Stimulated activated CD4-positive, alpha-beta T cell treated with anti-CD3 and anti-CD28 coated beads, Interleukin-12 subunit alpha, Interleukin-12 subunit beta, amount 100 ng/mL, for 4 hours (primary cell): ENCODE measurements at places on chromosomes 11 and 22.
A peak's percentile ranks its signal among the peaks of the same experiment; 100 is the strongest.

- no peak for DNase-seq
Measured at GRCh38 chr11:3217818-3218482, 663 bp downstream of the MRGPRG start.

GRCh38 chr22:45067731-45068130 lies 57.9 kb upstream of the PHF21B start:
- DNase-seq, result no peak

DNA sequence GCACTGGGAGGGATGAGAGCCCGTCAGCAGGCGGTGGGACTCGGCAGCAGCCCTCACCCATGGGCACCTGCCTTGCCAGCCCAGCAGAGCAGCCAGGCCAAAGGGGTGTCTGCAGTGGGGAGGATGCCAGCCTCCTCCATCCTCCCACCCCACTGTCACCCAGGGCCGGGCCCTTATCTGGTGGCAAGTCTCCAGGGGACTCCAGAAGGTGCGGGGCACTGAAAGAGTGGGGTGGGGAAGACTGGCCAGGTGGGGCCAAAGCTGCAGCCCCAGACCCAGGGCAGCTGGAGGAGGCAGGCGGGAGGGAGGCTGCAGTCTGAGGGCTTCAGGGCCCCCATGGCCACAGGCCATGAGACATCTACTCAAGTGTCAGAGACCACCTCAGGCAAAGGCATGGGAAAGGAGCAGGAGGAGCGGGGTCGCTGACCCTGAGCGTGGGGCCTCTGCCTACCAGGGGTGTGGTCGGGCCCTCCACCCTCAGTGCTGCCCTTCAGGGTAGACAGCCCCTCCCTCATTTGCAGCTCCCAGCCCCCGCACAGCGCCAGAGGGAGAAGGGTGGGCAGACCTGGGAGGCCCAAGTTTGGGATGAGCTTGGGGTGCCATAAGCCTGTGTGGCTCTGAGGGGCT lies 3.5 kb downstream of the DGCR6L start:
- no peak for DNase-seq

DNA sequence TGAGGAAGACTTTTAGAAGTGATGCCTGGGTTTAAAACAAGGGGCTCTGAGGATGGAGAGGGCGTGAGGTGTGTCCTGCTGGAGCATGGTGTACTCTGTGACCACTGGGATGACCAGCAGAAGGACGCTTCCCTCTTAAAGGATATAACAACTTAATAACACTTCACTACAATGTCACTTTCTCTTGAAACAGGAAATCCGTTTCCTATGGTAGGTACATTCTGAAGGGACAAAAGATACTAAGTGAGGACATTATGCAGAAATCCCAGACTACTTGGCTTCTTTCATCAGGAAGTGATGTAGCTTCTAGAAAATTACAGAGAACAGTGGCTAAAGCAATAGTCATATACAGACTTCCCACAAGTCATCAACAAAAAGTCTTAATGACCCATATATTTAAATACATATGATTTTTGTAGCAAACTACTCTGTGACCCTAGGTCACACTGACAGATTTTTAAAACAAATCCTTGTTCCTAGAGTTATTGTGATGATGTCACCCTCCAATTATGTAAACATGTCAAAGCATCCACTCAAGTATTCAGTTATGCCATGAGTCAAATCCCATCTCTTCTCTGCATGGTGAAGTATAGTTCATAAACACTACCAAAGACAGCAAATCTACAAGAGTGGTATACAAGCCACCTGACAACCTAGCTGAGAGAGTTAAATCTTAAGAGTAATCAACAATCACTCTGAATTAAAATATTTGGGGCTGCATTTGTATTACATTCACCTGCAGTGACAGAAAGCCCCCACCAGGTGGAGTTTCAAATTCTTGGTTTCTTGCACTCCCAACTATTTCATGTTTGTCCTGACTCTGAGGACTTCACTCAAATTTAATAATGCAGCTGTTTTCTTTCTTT lies 32.8 kb downstream of the PITPNB start:
- DNase-seq, result peak; percentile 28

DNA sequence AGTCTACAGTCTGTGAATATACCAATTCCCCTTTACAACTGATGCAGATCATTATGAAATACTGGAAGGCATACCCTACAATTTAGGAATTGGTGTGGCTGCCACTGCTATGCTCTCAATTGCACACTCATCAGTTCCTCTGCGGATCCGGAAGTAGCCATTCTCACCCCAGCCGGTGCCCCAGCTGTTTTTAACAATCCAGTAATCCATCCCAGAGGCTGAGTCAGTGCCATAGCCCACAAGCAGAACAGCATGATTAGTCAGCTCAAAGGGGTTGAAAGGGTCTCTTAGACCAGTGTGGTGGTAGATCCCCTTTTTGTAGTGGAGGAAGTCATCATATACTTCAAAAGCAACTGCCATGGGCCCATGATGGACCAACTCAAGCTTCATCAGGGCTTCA lies 43.6 kb downstream of the CTSC start:
- DNase-seq, result no peak

- DNase-seq, result no peak
Measured at GRCh38 chr22:37126383-37126782, 16.9 kb upstream of the TMPRSS6 start.

DNA sequence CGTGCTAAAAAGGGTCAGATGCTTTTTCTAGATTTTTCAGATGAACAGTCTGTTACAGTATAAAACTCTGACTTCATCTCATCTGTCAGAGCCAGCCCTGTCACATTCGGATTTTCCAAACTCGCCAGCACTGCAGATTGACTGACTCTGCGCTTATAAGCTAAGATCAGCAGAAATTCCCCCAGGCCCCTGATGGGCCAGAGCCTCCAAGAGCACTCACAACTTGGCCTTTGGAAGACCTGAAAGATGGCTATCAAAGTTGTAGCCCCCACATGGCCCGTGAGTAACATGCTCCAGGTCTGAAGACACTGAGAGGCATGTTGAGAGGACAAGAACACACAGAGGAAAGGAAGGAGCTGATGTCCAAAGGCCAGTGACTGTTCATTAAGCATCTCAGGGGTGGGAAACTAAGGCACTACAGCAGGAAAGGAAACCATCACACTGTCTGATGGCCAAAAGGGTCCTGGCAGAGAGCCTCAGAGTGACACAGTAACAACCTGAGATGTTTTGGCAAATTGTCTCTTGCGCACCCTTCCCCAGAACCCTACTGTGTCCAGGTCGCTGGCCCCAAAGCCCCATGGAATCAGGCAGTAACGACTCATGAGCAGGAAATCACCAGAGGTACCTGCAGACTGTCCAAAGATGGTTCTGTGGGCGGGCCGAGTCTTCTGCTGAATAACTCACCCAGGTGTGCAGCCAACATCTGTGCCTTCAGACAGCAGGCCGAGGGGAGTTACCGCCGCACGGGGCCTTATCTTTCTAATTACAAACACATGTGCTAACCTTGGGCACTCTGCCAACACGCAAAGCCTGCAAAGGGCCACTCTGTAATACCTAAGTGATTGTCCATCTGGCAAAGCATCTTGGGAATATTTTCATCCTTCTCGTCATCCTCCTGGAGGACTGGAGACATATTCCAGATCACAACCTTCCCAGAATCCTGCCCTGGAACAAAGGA lies 23.6 kb downstream of the HIRA start:
- DNase-seq, result no peak

- DNase-seq, result no peak
Measured at GRCh38 chr11:29163231-29163630, 853.6 kb downstream of the KCNA4 start.

DNA sequence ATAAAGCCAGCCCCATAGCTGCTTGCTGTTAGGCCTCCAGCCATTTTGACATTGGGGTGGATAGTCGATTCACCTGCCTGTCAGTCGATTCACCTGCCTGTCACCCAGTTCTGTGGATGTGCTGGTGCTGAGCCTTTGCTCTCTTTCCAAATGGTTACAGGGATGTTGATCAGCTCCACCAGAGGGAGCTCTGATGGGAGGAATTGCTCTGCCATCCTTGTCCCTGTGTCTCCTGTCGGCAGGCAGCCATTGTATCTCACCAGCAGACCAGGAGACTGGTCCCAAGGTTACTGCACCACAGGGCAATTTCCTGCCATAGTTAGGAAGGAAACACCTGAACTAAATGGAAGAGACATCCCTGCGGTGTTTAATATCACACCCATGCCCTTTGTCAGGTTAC lies 6.1 kb downstream of the MPEG1 start:
- no peak for DNase-seq

DNA sequence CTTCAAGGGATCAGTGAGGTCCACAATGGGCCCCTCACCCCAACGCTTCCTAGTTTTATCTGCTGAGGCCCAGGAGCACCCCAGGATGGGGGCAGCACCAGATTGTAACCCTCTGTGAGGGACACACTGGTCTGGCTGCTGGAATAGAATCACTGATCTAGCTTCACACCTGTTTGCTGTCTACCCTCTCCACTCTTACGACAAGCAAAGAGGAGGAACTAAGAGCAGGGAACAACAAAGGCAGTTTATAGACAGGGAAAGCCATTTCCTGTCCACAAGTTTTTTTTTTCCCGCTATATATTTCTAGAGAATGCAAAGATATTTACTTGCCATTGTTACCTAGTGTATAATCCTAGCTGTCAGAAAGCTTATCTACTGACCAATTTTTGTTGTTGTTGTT lies 61.0 kb upstream of the CRTAM start:
- DNase-seq, result no peak

DNA sequence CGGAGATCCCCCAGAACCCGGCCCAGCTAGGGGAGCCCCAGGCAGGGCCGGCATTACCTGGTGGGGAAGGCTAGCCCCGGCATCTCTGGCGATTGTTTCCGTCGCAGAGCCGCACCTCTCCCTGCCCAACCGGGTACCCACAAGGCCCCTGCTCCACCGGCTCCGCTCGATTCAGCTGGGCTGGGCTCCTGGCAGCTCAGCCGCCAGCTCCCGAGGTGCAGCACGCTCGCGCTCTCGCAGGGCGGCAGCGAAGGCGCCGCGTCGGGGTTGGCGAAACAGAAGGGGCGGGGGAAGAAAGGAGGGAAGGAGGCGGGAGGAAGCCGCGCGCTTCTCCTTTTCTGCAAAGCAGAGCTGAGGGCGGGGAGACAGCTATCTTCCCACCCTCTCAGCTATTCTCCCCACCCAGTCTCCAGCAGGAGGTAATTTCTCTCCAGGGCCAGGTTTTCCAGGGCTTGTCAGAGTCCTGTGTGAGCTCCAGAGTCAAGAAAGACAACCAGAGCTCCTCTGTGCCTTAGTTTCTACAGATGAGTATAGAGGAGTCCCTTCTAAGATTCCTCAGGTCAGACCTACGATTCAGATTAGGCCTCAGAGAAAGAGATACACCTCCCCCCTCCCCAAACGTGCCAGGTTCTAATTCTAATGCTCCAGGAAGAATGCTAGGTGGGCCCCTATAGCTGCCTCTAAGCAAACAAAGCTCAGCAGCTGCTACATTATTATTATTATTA lies 62.0 kb downstream of the PAK1 start:
- DNase-seq, result peak; percentile 74

- DNase-seq, result no peak
Measured at GRCh38 chr11:110491577-110492320, 62.0 kb downstream of the FDX1 start.

DNA sequence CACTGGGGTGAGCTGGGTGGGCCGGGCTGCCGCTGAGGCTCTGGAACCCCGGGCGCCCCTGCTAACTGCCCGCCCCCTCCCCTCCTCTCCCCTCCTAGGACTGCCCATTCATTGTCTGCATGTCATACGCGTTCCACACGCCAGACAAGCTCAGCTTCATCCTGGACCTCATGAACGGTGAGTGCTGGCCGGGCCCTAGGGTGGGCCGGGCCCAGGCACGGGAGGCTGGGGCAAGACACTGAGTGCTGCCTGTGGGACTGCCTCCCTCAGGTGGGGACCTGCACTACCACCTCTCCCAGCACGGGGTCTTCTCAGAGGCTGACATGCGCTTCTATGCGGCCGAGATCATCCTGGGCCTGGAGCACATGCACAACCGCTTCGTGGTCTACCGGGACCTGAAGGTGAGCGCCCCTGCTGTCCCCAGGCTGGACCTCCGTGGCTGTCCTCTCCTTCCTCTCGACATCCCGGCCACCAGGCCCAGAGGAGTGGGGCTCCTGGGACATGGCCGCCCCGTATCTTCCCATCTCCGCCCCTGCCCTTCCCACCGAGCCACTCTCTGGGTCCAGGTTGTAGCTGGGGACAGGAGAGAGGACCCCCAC lies 7.5 kb upstream of the ANKRD13D start:
- no peak for DNase-seq

GRCh38 chr11:121419836-121420235 lies 32.3 kb upstream of the SORL1 start:
- DNase-seq, result no peak

DNA sequence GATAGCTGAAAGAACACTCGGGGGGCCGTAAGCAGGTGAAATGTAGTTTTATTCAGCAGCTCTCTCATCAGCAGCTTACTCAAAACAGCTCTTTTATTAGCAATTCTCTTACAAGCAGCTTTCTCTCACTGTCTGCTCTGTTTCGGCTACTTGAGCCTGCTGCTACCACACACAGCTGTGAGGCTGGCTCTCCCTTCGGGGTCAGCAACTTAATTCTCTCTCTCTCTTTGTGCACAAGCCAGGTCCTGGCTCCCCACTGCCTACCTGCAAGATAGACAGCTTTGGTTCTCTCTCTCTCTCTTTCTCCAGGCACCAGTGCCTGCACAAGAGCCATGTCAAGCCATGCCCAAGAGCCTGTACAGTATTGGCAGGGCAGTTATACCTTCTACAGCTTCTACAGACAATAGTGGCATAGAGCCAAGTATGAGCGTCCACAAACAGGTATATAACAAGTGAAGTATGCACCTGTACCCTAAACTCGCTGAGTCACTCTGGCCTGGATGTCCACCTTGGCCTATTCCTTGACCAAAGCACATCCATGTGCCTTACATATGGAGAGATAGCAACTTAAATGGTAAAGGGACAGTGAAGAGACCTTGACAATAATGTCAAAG lies 110.8 kb downstream of the MTNR1B start:
- no peak for DNase-seq

- DNase-seq, result no peak
Measured at GRCh38 chr11:59012398-59013265, 73.3 kb downstream of the GLYATL1 start.

GRCh38 chr11:43532041-43532440 lies 148.5 kb upstream of the HSD17B12 start:
- DNase-seq, result no peak

- DNase-seq, result no peak
Measured at GRCh38 chr11:10298342-10298741, 4.3 kb upstream of the SBF2 start.

GRCh38 chr22:36065775-36066544 lies 37.3 kb upstream of the RBFOX2 start:
- DNase-seq, result peak; percentile 59
